Activated naive CD8-positive, alpha-beta T cell treated with anti-CD3 and anti-CD28 coated beads, Interleukin-2, amount 50 U/mL, for 16 hours (primary cell): ENCODE measurements at places on chromosomes 6 and 20.

- DNase-seq, result no peak
These were observed 63.3 kb downstream of the NPEPL1 start for GRCh38 chr20:58755766-58756449.

GRCh38 chr20:19692685-19693119 is 65.4 kb upstream of the RIN2 start:
- no peak for DNase-seq

DNA sequence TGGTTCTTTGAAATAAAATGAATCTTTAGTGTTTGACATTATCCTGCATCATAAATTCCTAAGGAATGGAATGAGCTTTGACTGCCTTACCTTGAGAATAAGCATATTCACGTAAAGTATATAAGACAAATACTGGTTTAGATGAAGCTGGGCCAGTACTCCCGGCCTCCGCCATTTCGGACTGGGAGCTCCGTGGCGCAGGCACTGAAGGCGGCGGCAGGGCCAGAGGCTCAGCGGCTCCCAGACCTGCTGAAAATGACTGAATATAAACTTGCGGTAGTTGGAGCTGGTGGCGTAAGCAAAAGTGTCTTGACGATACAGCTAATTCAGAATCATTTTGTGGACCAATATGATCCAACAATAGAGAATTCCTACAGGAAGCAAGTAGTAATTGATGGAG is 76.2 kb upstream of the FAM83B start:
- no peak for DNase-seq

DNA sequence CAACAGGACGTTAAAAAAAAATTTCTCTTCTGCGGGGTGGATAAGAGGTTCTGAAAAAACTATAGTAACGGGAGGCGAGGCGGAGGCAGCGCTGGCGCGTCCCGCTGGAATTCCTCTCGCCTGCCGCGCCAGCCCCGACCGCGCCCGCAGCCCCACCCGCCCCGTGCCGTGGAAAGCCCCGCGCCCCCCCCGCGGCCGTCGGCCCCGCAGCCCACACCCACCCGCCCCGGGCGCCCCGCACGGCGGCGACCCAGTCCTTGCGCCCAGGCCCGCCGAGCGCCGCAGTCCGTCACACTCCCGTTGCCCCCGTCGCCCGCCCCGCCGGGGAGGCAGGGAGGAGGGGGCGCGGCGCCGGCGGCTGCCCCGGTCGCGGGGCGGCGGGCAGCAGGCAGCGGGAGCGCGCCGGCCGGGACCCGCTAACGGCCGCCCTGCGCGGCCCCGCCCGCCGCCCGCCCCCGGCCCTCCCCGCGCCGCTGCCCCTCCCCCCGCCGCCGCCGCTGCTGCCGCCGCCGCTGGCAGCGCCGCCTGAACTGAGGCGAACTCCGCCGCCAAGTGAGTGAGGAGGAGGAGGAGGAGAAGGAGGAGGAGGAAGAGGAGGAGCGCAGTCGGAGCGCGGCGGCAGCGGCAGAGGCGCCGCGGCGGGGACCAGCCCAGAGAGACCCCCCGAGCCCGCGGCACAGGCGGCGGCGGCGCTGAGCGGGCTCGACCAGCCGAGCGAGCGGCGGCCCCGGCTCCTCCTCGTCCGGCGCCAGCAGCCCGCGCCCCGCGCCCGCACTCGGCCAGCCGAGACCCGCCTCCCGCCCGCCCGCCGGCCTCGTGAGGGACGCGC is at the start of gene QKI:
TSS of gene QKI (plus strand) at position 602 of the 829 bp plus-strand sequence. CDS start 476 bp downstream, outside the sequence.
- peak; percentile 43 for DNase-seq

- no peak for DNase-seq
These were observed 253.4 kb downstream of the HACE1 start for GRCh38 chr6:104606361-104606760.

DNA sequence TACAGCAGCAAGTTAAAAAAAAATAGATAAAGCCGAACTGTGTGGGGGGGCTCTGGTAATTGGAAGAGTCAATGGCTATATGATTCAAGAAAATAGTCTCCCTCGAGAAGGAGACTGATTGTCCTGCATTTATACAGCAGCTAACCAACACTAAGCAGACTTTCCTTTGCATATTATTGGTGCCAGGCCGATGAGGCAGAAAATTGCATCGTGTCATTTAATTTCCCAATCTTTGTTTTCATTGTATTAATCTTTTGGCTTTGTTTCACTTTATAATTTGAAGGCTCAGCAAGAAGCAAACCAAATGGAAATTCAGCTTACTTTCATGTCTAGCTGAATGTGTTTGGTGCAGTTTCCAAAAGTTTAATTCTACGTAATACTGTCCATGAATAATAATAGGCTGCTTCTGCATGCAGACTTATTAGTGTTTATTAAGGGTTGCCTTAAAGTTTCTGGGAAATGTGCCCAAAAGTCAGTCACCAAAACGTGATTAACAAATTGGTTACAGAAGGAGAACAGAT is 258.5 kb downstream of the HACE1 start:
- no peak for DNase-seq

DNA sequence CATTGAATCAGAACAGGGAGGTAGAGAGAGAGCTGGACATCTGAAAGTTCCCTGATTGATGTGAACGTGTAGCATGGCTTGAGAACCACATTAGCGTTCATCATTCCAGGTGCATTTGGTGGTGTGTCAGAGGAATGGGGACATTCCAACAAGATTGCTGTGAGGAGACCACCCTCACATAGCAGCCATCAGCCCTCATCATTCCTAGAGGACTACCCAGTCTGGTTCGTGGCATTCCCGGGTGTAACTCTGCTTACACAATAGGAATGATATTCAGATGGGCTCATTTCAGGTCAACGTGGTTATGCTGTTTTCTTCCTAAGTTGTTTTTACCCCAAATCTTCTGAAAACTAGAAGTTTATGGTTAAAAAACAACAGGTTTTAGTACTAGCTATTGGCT is 62.2 kb upstream of the KLHL31 start:
- no peak for DNase-seq

DNA sequence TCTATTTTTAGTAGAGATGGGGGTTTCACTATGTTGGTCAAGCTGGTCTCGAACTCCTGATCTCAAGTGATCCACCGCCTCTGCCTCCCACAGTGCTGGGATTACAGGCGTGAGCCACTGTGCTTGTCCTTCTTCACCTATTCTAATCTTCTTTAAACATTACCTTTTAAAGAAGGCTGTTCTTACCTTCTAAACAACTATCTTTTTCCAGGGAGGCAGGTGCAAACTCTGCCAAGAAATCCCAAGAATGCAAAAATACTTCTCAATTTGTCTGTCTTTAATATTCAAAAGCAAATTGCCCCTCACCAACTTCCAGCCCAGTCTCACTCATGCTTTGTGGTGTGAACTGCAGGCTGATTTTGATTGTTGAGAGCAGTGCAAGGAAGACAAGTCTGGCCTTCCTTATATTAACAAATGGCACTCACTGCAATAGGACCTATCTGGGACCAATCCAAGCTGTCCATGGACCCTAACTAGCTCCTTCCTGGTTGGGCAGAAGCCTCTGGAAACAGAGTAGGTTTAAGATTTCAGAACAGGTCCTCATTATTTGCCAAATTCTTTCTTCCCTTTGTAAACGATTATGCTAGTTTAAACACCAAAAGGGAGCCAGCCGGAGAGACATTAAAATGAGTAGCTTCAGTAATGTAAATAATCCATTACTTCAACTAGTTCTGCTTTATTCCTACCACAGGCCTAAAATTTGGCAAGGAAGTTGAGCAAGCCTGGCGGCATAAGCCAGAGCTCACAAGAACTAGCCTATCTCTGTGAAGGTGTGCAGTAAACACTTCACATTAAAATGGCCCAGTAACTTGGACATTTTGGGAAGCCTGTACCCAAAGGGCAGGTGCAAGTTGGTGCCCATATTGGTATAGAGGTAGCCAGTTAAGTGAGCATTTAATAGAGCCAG is 1.6 kb downstream of the SCAND1 start:
- DNase-seq, result no peak

- DNase-seq, result no peak
These were observed 114.7 kb upstream of the AFDN start for GRCh38 chr6:167711768-167712730.
